NCI-H774 (cell line): ENCODE measurements at places on chromosomes 7 and 10.

DNA sequence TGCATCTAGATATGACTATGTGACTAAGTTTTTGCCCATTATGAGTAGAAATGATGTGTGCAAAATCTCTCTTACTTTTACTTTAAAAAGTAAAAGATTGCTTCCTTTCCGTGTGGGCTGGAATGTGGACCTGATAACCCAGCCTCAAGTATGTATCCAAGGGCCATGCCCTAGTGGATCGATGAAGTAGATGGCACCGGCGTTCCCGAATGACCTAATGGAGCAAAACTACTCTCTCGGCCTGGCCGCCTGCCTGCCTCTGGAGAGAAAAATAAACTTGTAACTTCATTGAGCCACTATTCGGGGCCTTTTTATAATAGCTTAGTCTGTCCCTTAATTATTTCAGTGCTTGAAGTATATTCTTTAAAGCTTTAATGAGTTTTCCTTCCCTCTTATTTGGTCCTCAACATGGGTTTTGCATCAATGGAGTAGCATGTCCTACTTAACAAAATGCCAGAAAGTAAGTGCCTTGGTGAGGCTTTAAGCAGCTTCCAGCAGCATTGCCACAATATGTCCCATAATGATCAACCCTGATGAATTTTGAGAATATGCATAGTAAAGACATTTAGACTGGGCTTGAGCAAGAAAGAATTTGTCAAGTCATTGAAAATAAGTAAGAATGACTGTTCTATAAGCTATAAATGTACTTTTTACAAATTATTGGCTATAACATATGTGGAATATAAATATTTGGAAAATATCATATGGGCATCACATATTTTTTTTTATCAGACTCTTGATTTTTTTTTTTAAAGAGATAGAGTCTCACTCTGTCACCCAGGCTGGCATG lies 61.4 kb downstream of the PLXDC2 start:
- DNase-seq, result no peak

DNA sequence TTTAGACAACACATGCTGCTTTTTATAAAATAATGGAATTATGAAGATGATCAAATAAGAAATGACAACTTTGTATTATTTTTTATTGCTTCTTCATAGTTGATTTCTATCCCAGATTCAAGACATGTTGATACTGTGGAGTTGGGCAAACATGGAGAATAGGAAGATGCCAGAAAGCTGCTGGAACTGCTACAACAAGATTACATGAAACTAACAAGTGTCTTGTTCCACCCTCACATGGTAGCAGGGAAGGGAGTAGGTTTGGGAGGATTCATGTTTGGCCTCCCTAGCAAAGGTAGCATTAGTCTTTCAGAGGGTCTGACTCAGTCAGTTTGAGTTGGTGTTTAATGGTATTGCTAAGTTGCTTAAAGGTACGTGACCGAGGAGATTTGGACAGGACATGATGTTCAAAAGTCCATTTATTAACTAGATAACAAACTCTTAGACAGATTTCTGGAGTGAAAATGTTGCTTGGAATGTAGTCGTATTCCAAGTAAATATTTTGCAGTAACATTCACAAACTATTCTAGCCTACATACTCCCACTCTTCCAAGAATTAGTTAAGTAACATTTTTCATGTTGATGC lies 33.1 kb downstream of the PRR15 start:
- DNase-seq, result no peak

GRCh38 chr10:33126742-33127141 lies 168.7 kb upstream of the ITGB1 start:
- no peak for DNase-seq

DNA sequence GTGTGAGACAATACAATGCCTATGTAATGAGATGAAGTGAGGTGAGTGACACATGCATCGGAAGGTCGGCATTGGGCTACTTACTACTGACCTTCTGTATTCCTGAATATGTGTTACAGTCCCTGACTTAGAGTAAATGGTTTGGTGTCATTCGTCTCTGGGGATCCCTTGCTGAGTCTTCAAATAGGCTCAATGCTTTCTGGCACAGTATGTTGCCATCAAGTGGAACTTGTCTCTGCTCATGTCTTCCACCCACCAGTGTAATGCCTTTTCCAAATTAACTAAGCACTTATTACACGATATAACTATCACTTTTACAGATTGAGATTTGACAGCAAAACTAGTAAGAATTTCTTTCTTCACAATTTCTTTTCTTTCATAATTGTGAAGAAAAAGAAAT lies 10.9 kb downstream of the CUL2 start:
- DNase-seq, result no peak

- DNase-seq, result peak; percentile 54
Observed at GRCh38 chr10:92200564-92200963, 90.3 kb downstream of the CPEB3 start.

DNA sequence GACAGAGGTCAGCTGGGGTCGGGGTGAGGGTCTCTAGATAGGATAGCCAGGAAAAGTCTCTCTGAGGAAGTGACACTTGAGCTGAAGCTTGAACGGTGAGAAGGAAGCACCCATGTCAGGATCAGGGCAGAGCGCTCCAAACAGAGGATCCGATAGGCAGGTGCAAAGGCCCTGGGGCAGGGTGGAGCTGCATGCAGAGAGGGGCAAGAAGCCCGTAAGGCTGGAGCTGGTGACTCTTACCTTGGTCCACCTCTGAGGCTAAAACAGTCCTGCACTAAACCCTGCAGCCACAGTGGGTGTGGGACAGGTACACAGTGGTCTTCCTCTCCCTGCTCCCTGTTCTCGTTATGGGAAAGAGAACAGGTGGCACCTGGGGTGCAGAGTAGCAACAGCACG lies 5.8 kb upstream of the C10orf71 start:
- no peak for DNase-seq

GRCh38 chr10:14126697-14127440 lies 203.9 kb downstream of the FRMD4A start:
- DNase-seq, result no peak

GRCh38 chr10:71774916-71775702 lies 1.8 kb upstream of the VSIR start:
- no peak for DNase-seq

DNA sequence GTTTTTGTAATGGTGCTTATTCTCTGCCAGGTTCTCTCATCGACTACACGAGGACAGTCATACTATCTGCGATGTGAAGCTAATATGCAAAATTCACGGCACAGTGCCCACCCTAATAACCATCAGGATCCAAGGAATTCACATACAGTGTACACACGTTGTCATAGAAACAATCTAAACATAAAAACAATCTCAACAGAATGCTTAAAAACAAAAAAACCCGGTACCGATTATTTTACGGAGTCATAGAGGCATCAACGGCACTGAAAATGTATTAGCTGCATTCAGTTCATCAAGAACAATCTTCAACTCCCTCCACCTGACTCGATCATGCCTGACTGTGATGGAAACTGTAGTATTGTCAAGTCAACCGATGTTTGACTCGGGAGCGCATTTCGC lies 628 bp downstream of the MRPS33 start:
- no peak for DNase-seq

GRCh38 chr7:48466713-48467112 lies 295.5 kb downstream of the ABCA13 start:
- no peak for DNase-seq

GRCh38 chr10:126208726-126209302 lies 179.5 kb downstream of the ADAM12 start:
- no peak for DNase-seq

- DNase-seq, result no peak
Observed at GRCh38 chr7:147412109-147412508, 1178.5 kb upstream of the C7orf33 start.

DNA sequence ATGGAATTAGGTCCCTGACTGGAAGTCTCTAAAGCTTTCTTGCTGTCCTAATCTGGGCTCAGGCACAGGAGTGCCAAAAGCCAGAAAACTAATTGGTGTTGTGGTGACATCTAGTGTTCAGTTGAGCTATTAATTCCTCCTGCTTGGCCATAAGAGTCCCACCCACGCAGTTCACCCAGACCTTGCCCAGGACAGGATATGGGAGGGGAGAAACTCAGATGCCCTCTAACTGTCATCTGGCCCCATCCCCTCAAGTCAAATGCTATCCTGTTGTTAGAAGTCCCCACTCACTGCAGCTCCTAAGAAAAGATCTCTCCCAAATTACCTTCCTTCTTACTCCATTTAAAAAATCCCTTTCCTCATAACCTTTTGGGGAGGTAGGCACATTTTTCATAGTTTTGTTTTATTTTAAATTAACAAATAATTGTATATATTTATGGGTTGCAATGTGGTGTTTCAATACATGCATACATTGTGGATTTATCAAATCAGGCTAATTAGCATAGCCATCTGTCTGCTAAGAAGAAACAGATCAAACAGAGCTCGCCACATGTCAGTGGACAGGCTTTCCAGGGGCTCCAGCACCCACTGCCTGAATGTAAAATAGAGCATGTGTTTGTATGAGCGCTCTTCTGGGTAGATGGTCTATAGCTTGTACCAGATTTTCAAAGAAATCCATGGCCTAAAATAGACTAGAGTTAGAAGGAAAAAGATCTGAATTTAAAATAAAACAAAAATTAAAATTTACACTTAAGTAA lies 84.0 kb downstream of the GSAP start:
- DNase-seq, result peak; percentile 67

DNA sequence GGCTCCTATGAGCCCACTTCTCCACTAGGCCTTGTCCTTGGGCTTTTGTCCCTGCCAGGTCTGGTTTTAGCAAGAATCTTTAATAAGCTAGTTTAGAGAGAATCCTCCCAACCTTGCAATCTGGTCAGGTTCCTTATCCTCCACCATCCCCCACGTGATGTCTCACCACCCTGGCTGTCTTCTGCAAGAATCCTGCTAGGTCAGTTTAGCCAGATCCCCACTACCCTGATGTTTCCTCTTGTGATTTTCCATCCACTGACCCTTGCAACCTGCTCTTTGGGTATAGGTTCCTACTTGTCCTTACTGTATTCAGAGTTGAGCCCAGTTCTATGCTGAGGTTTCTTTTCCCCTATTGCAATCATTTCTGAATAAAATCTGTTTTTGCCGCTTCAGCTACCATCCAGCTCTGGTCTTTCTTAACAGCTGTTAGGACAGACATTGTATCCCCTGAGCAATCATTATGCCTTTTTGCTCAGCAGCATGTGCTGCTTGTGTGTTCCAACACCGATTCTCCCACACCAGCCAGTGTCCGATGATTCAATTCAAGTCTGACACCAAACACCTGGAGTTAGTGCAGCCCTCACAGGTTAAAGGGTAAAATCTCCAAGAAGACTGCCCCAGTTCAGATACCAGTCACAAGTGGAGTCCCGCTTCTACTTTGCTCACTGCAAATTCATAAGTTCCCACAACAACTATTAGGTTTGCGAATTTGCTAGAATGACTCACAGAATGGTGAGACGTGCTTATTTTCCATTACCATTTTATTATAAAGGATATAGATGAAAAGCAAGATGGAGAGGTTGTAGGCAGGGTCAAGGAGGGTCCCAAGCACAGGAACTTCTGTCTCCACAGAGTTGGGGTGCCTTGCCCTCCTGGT lies 62.2 kb upstream of the ADCY1 start:
- DNase-seq, result no peak

DNA sequence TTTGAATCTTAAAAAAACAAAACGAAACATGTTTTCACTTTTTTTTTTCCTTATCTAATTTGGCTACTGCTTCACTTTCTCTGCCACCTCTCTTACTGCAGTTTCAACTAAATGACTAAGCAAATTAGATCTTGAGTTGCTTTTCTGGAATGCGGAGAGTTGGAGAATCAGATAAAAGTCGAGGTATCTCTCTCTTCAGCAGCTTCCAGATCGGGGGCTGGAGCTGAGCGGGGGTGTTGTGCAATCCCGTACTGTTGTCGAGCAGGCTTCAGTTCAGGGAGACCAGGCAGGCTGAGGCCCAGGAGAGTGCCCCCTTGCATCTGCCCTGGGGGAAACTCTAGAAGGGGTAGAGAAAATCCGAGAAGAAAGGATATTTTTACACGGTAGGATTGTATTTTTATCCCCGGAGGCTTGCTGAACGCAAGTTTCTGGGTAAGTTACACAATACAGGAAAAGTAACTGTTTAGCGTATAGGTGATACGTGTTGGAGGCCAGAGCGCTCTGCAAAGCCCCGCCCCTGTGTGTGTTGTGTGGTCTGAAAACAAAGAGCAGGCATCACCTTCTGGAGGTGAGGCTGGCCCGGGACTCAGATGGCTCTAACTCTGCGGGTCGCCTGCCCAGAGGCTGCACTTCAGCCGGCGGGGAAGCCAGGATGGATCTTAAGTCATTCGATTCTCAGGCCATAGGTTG lies 116.6 kb downstream of the KLF6 start:
- no peak for DNase-seq

DNA sequence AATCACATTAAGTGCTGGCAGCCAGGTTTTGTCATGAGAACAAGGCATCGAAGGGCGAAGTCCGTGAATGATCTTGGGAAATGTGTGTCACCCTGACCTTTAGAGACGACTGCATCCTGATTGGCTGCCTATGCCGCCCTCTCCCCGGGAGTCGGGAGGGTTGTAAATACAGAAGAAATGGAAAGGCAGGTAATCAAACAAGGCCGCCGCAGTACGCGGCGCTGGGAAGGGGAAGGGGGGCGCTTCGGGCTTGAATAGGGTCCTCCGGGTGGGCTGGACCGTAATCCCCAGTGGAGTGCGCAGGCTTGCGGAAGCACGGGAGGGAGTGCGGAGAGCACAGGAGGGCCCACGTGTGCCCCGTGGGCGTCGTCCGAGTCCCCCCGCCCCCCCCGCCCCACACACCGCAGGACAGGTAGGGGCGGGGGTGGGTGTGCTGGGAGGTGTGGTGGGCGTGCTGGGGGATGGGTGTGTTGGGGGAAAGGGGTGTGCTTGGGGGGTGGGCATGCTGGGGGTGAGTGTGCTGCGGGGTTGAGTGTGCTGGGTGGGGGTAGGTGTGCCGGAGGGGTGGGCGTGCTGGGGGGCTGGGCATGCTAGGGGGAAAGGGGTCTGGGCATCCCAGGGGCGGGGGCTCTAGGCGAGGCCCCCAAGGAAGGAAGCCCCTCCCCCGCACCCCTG lies 169.4 kb downstream of the ARHGAP12 start:
- DNase-seq, result peak; percentile 67

DNA sequence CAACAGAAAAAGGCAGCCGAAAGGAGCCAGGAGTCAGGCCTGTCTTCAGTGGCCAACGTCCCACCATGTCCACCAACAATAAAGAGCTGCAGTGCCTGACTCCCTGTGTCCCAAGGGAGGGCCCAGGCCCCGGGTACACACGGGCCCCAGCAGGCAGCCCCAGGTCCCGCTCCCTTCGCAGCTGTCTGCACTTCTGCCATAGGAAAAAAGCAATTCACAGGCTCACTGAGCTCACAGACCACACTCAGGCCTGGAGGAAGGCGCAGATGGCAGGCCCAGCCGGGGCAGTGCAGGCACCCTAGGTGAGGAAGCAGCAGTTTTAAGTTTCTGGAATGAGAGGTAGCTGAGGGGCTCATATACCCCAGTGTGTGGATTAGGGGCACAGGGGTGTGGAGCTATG lies 100.5 kb downstream of the PRKAG2 start:
- no peak for DNase-seq

DNA sequence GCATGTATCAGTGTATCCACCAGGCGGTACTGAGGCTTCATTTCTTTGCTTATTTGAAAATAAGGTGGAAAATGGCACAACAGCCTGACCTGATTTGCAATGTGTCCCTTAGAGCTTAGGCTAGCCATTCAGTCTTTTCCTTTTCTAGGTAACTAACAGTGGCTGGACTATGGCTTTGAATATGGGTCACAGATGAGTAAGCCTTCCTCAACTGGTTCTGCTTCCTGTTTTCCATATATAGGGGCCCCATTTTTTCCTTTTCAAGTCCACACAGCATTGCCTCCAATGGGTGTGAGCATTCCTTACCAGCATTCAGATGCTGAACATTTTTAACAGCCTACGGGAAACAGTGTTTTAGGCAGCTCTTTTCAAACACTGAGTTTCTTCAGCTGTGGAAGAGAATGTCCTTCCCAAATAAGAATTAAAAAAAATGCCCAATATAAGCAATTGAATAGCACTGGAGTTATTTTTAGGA lies 3.9 kb upstream of the ITGB1 start:
- DNase-seq, result no peak
